ENCODE measurements at places on chromosomes 16 and 17.

- no peak overlapping the region for H3K27ac ChIP-seq
- H3K4me1 ChIP-seq: no peaks in the 10 kb centered on the region
- H3K4me3 ChIP-seq: no peak overlapping the region
- no peak for DNase-seq
- peaks cover 30% of the 10 kb centered on the region for H3K36me3 ChIP-seq
These were observed 23.1 kb downstream of the DBNDD1 start for GRCh38 chr16:89996178-89996489.

GRCh38 chr17:81365601-81366585 is 29.4 kb upstream of the BAHCC1 start:
- H3K27me3 ChIP-seq: no peaks in the 10 kb centered on the region
- no peak overlapping the region for H3K4me3 ChIP-seq
- no peak overlapping the region for H3K27ac ChIP-seq
- DNase-seq: no peak

GRCh38 chr17:7636163-7636562 is 6.2 kb downstream of the SHBG start:
- no peaks in the 10 kb centered on the region for H3K36me3 ChIP-seq
- peaks cover 22% of the 10 kb centered on the region for H3K4me1 ChIP-seq
- no peaks in the 10 kb centered on the region for H3K27me3 ChIP-seq
- H3K4me3 ChIP-seq: no peak overlapping the region
- H3K27ac ChIP-seq: no peak overlapping the region
- no peak for DNase-seq

GRCh38 chr16:14377326-14377725 is 252.7 kb downstream of the PARN start:
- no peaks in the 10 kb centered on the region for H3K36me3 ChIP-seq
- H3K27me3 ChIP-seq: no peaks in the 10 kb centered on the region
- no peak overlapping the region for H3K27ac ChIP-seq
- no peaks in the 10 kb centered on the region for H3K4me1 ChIP-seq

- no peak for DNase-seq
- H3K4me3 ChIP-seq: no peak overlapping the region
- peaks cover 40% of the 10 kb centered on the region for H3K36me3 ChIP-seq
- peaks cover 3% of the 10 kb centered on the region for H3K4me1 ChIP-seq
These were observed 1.7 kb downstream of the TTC19 start for GRCh38 chr17:16001226-16001897.

GRCh38 chr16:70760221-70760620 is 40.7 kb downstream of the VAC14 start:
- peaks cover 15% of the 10 kb centered on the region for H3K36me3 ChIP-seq
- H3K27me3 ChIP-seq: no peaks in the 10 kb centered on the region
- H3K4me3 ChIP-seq: no peak overlapping the region
- H3K27ac ChIP-seq: peak overlapping the region; percentile 74
- no peak for DNase-seq
- H3K4me1 ChIP-seq: peaks cover 6% of the 10 kb centered on the region

- H3K27me3 ChIP-seq: no peaks in the 10 kb centered on the region
- H3K4me3 ChIP-seq: no peak overlapping the region
- no peak overlapping the region for H3K27ac ChIP-seq
- no peak for DNase-seq
- no peaks in the 10 kb centered on the region for H3K36me3 ChIP-seq
These were observed 17.7 kb upstream of the SMURF2 start for GRCh38 chr17:64679710-64680216.

GRCh38 chr17:2266045-2266864 is 37.3 kb downstream of the SMG6 start:
- no peaks in the 10 kb centered on the region for H3K27me3 ChIP-seq
- H3K36me3 ChIP-seq: peaks cover 4% of the 10 kb centered on the region
- H3K4me1 ChIP-seq: peaks cover 6% of the 10 kb centered on the region
- H3K27ac ChIP-seq: peak overlapping the region; percentile 47

Measured in liver (tissue), 10 donors.